ENCODE measurements at places on chromosomes 12 and 14.

GRCh38 chr12:56172839-56173238, 14.7 kb downstream of the MYL6 start:
- DNase-seq, result no peak

DNA sequence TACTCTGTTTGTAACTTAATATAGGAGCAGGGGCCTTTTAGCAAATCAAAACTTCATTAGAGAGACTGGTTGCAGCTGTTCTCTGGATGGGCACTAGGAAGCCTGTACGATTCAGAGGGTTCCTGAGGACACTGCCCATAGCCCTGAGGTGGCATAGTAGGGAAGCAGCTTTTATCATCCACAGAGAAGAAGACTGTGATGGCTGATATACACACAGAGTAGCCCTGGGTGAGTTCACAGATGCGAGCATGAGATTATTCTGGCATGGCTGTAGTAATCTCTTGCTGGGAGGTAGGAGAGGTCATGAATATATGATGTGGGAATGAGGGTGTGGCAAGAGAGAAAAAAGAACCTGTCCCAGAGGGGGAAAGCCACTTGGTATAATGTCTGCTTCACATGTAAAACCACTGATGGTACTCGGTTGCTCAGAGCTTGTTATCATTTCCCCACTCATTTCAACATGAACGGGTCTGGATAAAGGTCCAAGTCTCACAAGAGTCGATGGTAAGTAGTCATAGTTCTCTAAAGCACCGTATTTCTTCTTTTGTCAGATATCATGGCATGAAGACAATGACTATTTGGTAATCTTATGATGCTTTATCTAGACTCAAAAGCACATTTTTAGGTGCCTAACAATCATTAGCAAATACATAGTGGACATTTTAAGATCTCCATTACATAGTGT, 52.0 kb downstream of the PEBP1 start:
- DNase-seq, result no peak

DNA sequence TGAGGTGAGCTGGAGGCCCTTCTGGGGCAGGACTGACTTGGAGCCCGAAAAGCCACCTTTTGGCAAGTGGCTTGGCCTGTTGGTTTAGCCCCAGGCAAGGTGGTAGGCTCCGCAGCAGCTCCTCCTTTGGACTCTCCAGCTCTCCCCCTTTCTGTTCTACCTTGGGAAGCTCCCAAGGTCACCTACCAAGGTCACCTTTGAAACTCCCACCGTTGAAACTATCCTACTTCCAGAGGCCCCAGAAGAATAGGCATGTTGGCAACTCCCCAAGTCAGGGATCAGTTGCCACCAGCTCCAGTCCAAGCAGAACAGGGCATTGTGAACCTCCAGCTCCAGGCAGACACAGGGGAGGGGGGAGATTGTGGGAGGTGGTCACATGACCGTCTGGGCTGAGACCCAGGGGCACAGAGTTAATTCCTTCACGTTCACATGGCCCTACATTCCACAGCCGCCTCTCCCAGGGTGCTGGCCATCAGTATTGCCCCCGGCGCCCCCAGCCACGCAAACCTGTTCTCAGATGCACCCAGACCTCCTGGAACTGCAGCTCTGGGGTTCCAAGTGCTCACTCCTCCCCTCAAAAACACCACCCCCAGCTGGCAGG, 14.4 kb downstream of the IRF2BPL start:
- no peak for DNase-seq

DNA sequence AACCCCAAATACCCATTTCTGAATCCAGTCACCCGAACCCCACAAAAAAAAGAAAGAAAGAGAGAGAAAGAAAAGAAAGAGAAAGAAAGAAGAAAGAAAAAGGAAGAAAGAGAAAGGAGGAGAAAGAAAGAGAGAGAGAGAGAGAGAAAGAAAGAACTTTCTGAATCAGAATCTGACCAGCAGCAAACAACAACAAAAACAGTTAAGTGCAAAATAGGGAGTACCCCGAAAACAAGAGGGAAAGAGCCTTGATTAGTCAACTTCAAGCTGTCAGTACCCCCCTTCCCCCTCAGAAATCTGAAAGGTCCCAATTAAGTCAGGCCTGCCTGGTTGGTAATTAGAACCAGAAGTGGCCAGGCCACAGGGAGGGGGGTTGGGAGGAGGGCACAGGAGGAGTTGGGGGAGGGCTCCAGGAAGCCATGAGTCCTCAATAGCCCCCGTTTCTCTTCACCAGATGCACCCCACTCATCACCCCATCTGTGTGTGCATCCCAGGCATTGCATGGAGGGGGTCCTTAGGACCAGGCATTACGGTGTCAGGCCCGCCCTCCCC, 9.8 kb downstream of the RARG start:
- no peak for DNase-seq

- no peak for DNase-seq
Observed at GRCh38 chr14:50633954-50634353, 34.2 kb downstream of the SAV1 start.

DNA sequence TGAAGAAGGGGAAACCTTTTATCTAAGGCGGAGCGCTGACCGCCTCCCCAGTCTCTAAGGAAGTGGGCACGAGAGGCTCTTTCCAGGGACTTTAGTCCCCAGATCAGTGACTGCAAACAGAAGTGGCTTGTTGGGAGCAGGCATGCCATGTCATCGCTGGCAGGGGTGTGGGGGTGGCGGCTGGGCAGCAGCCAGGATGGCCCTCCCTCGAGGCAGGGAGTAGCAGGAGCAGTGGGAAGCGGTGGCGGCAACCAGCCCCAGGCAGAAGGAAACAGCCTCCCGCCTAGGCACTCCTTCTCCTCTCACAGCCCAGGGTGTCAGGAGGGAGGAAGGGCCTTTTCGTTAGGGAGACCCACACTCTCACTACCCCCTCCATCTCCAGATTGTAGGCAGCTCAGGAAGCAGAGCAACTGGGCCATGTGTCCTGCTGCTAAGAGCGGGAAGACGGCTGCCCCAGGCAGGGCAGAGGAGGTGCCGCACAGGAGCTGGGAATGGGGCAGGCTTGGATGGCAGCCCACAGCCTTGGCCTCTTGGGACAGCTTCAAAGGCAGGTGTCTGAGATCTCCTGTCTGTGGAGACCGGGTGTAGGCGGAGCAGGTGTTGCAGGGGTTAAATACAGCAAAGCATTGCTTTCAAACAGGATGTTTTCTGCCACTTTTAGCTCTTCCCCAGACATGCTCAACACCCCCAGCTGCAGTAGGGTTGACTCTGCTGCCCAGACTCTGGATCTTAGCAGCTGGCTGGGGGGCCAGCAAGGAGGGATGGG, 21.8 kb downstream of the VDR start:
- DNase-seq, result no peak

- DNase-seq, result no peak
Observed at GRCh38 chr12:68086019-68086603, 73.4 kb downstream of the IFNG start.

- DNase-seq, result peak; percentile 46
Observed at GRCh38 chr14:60965402-60965801, 15.5 kb downstream of the TRMT5 start.

- no peak for DNase-seq
Observed at GRCh38 chr12:109997393-109997792, 1.2 kb upstream of the GIT2 start.

GRCh38 chr12:89103831-89104230, 248.5 kb downstream of the DUSP6 start:
- no peak for DNase-seq

GRCh38 chr12:99985129-99985570, 414 bp upstream of the ANKS1B start:
- no peak for DNase-seq

GRCh38 chr14:98926801-98927200, 345.2 kb downstream of the BCL11B start:
- DNase-seq, result no peak

- no peak for DNase-seq
Observed at GRCh38 chr12:111367661-111368221, 1.2 kb downstream of the PHETA1 start.

GRCh38 chr12:131830335-131830913, 2.2 kb downstream of the MMP17 start:
- peak; percentile 40 for DNase-seq

DNA sequence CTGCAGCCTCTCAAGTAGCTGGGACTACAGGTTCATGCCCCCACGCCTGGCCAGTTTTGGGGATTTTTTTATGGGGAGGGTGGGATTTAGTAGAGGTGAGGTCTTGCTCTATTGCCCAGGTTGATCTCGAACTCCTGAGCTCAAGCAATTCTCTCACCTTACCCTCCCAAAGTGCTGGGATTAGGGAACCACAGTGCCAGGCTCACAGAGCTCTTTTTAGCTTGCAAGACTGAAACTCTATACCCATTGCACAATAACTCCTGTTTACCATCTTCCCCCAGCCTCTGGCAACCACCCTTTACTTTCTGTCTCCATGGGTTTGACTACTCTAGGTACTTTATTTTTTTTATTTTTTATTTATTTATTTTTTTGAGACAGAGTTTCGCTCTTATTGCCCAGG, 25.7 kb upstream of the CDK17 start:
- peak; percentile 58 for DNase-seq

- no peak for DNase-seq
Observed at GRCh38 chr12:106893451-106893850, 62.3 kb upstream of the TMEM263 start.
